ENCODE measurements at places on chromosomes 4 and X.

GRCh38 chr4:84722720-84723119 lies 139.8 kb downstream of the CDS1 start:
- ATAC-seq, result no peak

DNA sequence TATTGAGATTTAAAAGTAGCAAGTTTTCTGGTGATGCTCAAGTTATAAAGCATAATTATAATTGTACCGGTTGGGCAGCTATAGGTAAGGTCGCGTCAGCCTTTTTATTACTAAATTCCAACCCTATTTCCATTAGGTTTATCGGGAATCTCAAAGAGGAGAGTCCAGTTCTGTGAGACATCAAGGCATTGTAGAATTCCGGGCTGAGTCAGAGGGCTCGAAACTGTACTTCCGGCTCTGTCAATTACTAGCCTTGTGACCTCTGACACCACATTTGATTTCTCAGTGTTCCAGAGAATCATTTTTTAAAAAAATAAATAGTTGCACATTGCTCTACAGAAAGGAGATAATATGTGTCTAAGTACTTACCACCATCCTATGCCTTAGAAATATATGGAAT lies 4.3 kb downstream of the IL1RAPL1 start:
- ATAC-seq, result no peak

- ATAC-seq, result no peak
Observed at GRCh38 chrX:119763181-119763580, 4.8 kb downstream of the SOWAHD start.

DNA sequence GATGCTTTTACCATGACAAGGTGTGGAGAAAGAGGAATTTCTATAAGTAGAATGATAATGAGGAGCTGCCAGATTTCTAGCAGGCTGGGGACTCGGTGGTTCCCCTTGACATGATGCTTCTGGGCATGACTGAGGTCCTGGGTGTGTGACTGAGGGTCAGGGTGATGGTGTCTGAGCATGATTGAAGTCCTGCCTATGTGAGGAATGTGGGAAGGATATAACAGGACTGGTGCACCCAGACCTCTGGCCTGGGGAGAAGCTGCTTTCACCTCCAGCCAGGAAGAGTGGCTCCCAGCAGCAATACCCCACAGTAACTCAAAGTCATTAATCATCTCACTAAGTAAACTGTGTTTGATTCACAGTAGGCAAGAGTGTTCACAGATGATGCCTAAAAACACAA lies 17.4 kb downstream of the SORBS2 start:
- no peak for ATAC-seq

All from motor neuron (in vitro differentiated cells).